PC-3 (cell line): ENCODE measurements at places on chromosomes 6 and 20. TPM values are rescaled to one million over a fixed set of nuclear protein-coding genes. Genes with fewer than 3 reads are reported as not detected.

GRCh38 chr20:56781108-56781739 lies 152.1 kb downstream of the TFAP2C start:
- no peak for DNase-seq
- H3K4me1 ChIP-seq, result peaks cover 20% of the 10 kb centered on the region
- no peak overlapping the region for H3K27ac ChIP-seq
- no peaks in the 10 kb centered on the region for H3K27me3 ChIP-seq
- H3K36me3 ChIP-seq, result no peaks in the 10 kb centered on the region

DNA sequence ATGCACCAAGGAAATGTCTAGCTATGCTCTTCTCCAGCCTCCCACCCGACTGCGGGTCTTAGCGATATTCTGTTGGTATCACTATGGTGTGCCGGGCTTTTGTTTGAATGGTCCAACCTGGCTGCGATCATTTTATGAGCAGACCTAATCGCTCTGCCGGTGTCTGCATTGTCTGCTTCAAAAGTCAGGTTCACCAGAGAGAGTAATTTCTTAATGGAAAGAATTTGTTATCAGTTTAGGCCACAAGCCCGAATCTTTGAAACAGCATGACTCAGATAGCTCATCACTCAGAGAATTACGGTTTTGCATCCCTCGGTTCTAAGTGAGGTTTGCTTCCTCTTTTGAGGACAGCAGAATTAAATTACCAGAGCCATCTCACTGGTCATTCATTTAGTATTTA lies 521.0 kb upstream of the ARID1B start:
- H3K27me3 ChIP-seq, result no peaks in the 10 kb centered on the region
- no peak for DNase-seq
- H3K27ac ChIP-seq, result no peak overlapping the region

- DNase-seq, result no peak
- no peak overlapping the region for H3K4me3 ChIP-seq
- no peak overlapping the region for H3K27ac ChIP-seq
- H3K36me3 ChIP-seq, result no peaks in the 10 kb centered on the region
- peaks cover 15% of the 10 kb centered on the region for H3K4me1 ChIP-seq
These were observed 6.8 kb upstream of the MRAP2 start for GRCh38 chr6:84026721-84027164.

- H3K4me1 ChIP-seq, result no peaks in the 10 kb centered on the region
- no peak for DNase-seq
- H3K4me3 ChIP-seq, result no peak overlapping the region
- no peak overlapping the region for H3K27ac ChIP-seq
- H3K27me3 ChIP-seq, result no peaks in the 10 kb centered on the region
These were observed 98.9 kb downstream of the FYN start for GRCh38 chr6:111774346-111774703.

DNA sequence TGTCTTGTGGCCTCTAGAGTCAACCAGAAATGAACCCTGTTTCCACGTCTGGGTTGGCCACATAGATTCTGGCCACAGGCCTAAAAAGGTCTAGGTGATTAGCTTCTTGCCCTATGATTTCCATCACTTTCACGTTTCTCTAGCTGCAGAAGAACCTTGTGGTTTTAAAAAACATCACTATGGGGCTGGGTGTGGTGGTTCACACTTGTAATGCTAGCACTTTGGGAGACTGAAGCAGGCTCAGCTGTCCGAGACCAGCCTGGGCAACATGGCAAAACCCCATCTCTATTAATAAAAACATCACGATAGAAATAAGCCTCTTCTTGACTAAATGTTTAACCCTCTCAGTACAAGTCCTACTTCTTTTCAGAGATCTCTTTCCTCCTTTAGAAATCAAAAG lies 27.6 kb downstream of the POLR1C start:
- H3K36me3 ChIP-seq, result peaks cover 61% of the 10 kb centered on the region
- no peaks in the 10 kb centered on the region for H3K27me3 ChIP-seq
- no peak overlapping the region for H3K27ac ChIP-seq

GRCh38 chr6:150200428-150201100 lies 57.7 kb downstream of the PPP1R14C start:
- no peak for DNase-seq
- H3K27me3 ChIP-seq, result no peaks in the 10 kb centered on the region
- no peak overlapping the region for H3K4me3 ChIP-seq
- H3K27ac ChIP-seq, result no peak overlapping the region

Gene CRYBG1
- total RNA-seq, result 19.9 and 22.2 TPM in 2 replicates

Gene EDN3
- total RNA-seq, result not detected in 2 replicates

Gene ZNF341
- total RNA-seq, result 4.4 and 5.1 TPM in 2 replicates

Gene ITPR3
- total RNA-seq, result 41.8 and 50.6 TPM in 2 replicates

Gene CCM2L
- total RNA-seq, result not detected in 2 replicates
